Activated CD8-positive, alpha-beta memory T cell treated with anti-CD3 and anti-CD28 coated beads, Interleukin-2, amount 10 ng/mL, durations not matched to agents 7 days and 5 days (primary cell): ENCODE measurements at places on chromosomes 6 and 20. TPM values are rescaled to one million over a fixed set of nuclear protein-coding genes. Genes with fewer than 3 reads are reported as not detected.

GRCh38 chr20:37773291-37773826 lies 79.5 kb downstream of the CTNNBL1 start:
- peaks cover 27% of the 10 kb centered on the region for H3K36me3 ChIP-seq
- H3K27me3 ChIP-seq: no peaks in the 10 kb centered on the region
- peaks cover 4% of the 10 kb centered on the region for H3K4me1 ChIP-seq
- no peak overlapping the region for H3K27ac ChIP-seq
- DNase-seq: no peak

GRCh38 chr6:123812621-123813020 lies 9.0 kb downstream of the NKAIN2 start:
- no peak overlapping the region for H3K27ac ChIP-seq
- H3K4me1 ChIP-seq: no peaks in the 10 kb centered on the region
- peaks cover 8% of the 10 kb centered on the region for H3K27me3 ChIP-seq
- H3K4me3 ChIP-seq: no peak overlapping the region
- DNase-seq: no peak

- peaks cover 20% of the 10 kb centered on the region for H3K27me3 ChIP-seq
- H3K4me1 ChIP-seq: peaks cover 10% of the 10 kb centered on the region
- H3K4me3 ChIP-seq: no peak overlapping the region
- H3K27ac ChIP-seq: no peak overlapping the region
Measured at GRCh38 chr20:13684566-13685222, 46.0 kb upstream of the TASP1 start.

DNA sequence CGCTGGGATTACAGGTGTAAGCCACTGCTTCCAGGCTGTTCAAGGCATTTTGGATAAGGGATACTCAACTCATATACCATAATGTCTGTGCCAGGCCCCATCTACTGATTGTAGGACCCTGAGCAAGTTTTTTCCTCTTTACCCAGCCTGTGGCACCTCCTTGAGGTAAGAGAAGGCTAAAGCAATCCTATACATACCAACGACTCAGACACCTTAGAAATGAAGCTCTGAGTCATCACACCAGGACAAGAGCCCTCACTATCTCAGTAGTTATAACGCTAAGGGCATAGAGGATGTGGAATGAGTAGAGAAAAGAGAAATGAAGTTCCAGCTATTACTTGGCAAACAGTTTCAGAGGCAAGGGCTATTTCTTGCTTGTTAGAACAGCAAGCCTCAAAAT lies 16.9 kb downstream of the NDRG3 start:
- H3K4me3 ChIP-seq: no peak overlapping the region
- peak overlapping the region; percentile 45 for H3K27ac ChIP-seq
- H3K4me1 ChIP-seq: peaks cover 31% of the 10 kb centered on the region
- DNase-seq: peak; percentile 49
- H3K27me3 ChIP-seq: no peaks in the 10 kb centered on the region
- H3K36me3 ChIP-seq: peaks cover 2% of the 10 kb centered on the region

DNA sequence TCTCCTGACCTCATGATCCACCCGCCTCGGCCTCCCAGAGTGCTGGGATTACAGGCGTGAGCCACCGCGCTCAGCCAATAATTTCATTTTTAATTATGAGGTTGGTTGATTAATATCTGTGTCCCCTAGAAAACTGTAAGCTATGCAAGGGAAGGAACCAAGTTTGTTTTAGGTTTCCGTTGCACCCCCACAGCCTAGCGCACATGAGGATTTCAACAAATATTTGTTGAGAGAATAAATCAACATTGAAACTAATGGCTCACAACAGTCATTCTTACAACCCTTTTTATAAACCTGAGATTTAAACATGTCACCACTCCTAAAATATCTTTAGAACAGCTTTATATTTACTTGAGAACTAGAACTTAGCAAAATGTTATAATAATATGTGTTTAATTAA lies 114.0 kb upstream of the CARMIL1 start:
- H3K36me3 ChIP-seq: peaks cover 11% of the 10 kb centered on the region
- no peak overlapping the region for H3K27ac ChIP-seq

RAET1L gene
- not detected for total RNA-seq

OR12D2 gene
- total RNA-seq: not detected

SLC4A11 gene
- total RNA-seq: 5.4 TPM

PTGIS gene
- total RNA-seq: 15.1 TPM

KIF25 gene
- total RNA-seq: not detected
